ENCODE measurements at places on chromosomes 1 and 21.

- DNase-seq, result no peak
Observed at GRCh38 chr1:19622204-19622603, 21.9 kb upstream of the NBL1 start.

- DNase-seq, result no peak
Observed at GRCh38 chr1:182003025-182003725, 58.3 kb downstream of the ZNF648 start.

DNA sequence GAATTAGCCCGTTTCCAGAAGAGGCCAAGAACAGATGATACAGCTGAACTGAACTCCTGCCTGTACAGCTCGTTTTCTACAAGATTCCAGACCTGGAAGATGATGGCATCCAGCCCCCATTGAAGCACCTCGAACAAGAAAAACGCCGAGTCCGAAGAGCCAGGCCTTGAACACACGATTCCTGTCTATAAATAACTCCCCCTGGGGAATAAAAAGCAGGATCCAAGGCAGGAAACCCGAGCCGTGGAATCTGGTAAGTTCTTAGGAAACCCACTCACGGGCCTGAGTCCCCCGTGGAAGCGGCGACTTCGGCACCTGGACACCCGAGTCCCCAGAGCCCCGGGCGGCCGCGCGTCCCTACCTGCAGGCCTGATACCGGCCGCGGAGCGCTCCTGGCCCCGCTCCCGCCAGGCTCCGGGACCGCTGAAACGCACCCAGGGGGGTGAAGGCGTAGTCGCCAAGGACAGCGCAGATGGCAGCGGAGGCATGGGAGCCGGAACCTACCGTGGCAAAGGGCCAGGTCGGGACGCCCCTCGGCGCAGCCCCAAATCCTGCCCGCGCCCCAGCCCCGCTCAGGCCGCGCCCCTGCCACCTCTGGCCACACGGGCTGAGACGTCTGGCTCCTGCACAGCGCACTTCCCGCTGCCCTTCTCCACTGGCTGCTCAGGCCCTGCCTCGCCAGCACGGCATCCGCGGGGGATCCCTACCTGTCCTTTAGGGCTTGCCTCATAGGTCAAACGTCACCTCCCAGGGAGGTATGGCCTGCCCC lies 14.0 kb upstream of the HLCS start:
- DNase-seq, result no peak

DNA sequence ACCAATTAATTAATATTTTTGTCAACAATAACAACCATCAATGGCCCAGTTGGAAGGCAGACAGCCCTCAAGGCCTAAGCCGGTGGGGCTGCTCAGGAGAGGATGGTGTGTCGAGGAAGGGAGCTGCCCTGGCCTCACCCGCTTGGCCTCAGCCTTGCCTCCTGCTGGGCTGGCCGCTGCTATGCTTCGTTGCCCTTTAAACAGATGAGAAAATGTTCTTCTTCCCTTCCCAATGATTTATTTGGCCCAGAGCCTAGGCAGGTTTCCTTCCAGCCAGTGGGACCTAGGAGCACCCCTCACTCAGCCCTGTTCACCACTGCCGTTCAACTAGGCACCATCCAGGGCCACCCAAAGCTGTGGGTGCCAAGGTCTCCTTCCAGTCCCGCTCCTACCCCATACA lies 3.1 kb upstream of the ADGRB2 start:
- no peak for DNase-seq

GRCh38 chr21:34511181-34511580 lies 829 bp downstream of the KCNE1 start:
- no peak for DNase-seq

GRCh38 chr1:193083365-193084088 lies 21.7 kb downstream of the GLRX2 start:
- DNase-seq, result no peak

GRCh38 chr1:24111996-24112779 lies at the start of gene MYOM3:
TSS of gene MYOM3 (minus strand) at chr1:24112135. CDS start at chr1:24108636, 3,499 bp downstream.
- DNase-seq, result peak; percentile 46

DNA sequence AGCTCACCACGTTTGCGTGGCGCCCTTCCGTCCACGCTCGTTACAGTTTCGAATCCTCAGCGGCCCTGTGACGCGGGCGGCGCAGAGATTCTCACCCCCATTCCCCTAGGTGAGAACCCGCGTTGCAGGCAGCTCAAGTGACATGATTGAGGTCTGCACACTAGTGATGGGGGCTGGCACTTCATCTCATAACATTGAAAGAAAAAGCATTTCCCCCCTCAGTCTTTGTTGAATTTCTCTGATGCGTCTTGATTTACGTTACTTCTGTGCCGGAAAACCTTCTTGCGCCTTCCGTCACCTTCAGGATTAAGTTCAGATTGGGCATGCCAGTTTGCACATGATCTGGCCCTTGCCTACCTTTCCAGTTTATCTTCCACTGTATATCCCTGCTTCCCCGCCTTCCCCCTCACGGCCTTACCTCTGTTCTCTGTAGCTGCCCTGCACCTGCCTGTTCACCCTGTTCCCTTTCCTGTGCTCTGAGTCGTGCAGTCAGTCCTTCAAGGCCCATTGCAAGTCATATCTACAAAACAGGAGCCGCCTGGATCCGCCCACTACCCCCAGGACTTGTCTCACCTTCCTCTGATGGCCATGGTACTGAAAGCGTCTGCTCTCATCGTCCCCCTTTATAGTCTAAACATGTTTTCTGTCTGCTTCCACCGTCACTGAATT lies 1.1 kb downstream of the CTPS1 start:
- DNase-seq, result no peak

- no peak for DNase-seq
Observed at GRCh38 chr1:46810596-46810995, 11.8 kb downstream of the CYP4B1 start.

DNA sequence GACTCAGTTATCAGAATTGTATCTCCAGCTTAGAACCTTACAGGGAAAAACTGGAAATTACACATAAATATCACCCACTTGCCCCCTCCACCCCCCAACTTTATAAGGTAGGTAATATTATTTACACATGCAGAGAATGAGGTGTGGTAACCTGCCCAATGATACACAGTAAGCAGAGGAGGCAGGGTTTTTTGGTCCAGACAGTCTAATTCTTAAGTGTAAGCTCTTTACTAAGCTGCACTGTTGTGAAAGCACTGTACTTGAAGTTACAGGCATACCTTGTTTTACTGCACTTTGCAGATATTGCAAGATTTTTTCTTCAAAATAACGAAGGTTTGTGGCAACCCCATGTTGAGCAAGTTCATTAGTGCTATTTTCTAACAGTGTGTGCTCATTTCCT lies 24.8 kb upstream of the MYOCOS start:
- DNase-seq, result no peak

GRCh38 chr1:227043755-227044154 lies 103.7 kb downstream of the COQ8A start:
- no peak for DNase-seq

- no peak for DNase-seq
Observed at GRCh38 chr1:113983826-113984225, 4.6 kb downstream of the OLFML3 start.

DNA sequence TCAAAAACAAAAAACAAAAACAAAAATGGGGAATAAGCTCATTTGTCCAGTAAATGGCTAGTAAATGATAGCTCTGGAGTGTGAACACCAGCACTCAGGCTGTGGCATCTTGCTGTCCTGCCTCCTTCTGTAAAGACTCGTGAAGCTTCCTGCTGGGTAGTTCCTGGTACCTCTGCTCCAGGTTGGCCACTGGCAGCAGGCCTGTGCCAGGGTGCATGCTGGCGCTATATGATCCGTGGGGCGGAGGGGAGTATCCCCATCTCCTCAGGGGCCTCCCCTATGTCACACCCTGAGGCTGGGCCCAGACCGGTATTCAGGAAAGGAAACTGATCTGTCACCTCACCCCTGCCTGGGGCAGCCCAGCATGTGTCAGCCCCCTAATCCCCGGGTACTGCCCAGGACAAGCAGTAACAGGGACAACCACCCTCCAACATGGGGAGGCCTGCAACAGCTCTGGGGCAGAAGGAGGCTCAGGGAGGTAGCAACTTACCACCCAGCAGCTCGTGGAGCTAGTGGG lies 14.1 kb downstream of the ALPL start:
- no peak for DNase-seq

DNA sequence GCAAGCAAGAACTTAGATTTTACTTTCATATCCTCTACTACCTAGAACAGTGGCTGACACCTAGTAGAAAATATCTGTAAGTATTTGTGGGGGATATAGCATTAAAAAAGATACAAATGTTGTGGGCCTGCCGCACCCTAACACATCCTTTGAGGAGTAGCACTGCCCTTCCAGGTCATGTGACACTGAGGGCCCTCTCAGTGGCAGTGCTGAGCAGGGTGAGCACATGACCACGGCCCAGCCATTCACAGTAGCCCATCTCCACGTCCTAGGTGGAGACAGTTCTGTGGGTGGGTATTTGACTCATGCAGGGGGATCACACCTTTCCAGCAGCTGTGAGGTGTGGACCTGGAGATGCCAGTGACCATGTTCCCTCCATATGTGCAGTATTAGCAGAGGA lies 108.9 kb downstream of the OMA1 start:
- no peak for DNase-seq

- DNase-seq, result peak; percentile 75
Observed at GRCh38 chr1:114756949-114757454, 782 bp downstream of the CSDE1 start.

- peak; percentile 75 for DNase-seq
Observed at GRCh38 chr1:23930861-23931490, 17.8 kb upstream of the CNR2 start.

GRCh38 chr1:239951511-239952140 lies 140.1 kb upstream of the FMN2 start:
- no peak for DNase-seq

DNA sequence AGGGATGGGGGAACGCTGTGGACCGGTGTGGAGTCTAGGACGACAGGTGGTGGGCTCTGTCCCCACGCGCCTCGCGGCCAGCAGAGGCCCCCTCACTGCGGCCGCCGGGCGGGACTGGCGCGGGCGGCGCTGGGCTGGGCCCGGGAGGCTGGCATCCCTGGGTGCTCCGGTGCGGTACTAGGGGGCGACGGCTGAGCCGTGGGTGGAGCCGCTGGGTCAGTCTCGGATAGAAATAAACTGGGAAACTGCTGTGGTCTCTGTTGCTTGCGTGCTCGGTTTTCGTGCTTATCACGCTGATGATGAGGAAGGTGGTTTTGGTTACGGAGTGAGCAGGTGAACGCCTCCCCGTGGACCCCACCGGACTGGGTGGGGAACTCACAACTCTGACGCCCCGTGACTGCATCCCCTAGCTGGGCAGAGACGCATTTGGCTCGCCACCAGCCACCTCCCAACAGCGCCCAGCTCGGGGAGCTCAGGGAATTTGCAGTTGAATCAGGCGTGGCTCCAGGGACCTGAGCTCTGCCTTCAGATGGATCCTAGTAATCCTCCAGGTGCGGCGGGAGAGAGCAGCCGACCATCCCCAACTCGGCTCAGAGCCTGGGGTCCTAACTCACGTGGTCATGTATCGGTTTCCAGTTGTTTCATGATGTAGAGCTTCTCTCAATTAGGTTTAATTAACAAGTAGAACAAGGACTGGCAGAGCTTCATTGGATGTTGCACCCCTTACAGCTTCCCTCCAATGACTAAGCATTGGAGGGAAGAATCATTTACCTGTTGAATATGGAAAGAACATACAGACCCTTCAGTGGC lies 32.1 kb downstream of the HSD17B7 start:
- no peak for DNase-seq

DNA sequence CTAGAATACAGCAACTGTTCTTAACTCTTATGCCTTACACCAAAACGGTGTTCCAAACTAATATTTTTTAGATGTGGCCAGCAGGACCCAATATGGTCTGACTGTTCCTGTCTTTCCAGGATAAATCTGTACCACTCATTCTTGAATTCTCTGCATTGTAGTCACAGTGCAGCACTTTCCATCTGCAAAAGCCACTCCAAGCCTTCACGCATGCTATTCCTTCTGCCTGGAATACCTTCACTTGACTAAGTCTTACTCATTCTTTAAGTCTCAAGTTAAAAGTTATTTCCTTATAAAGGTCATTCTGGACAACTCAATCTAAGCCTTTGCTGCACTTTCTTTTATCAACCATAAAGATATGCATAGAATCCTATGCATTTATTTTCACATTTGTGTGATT lies 1194.5 kb downstream of the PLA2G4A start:
- no peak for DNase-seq

DNA sequence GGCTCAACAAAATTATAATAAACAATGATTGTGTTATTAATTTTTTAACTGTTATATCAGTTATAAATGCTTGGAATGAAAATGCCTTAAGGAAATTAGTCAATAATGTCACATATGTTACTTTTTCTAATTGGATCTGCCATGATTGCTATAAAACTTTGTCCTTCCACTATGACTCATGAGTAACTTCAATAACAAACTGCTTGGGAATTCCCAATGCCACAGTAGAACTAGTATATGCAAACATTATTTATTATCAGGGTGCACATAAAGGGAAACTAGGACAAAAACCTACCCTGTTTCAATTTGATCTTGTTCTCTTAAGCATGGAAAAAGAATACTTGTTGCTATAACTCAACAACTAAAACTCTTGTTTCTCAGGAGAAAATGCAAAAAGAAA lies 59.1 kb upstream of the PDC start:
- no peak for DNase-seq

GRCh38 chr1:44621841-44622286 lies 52.4 kb downstream of the TMEM53 start:
- DNase-seq, result no peak

GRCh38 chr1:156463874-156464273 lies 36.7 kb downstream of the MEF2D start:
- DNase-seq, result peak; percentile 79

GRCh38 chr1:29412591-29412990 lies 176.3 kb downstream of the PTPRU start:
- no peak for DNase-seq

DNA sequence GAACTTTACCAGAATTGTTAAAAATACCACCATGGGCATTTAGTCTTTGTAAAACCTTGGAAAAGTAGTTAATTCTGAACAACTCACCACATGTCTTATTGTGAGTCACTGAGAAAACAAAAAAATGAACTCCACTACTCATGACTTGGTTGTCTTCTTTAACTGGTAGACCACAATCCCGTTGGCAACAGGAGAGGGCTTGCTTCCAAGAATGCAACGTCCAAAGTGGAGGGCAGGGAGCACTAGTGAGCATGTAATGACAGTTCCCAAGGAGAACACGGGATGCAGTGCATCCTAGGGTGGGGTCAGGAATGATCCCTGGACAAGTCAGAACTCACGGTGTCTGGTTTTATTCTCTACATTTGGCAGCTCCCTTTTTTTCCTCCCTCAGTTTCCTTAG lies 15.2 kb upstream of the HMCN1 start:
- peak; percentile 70 for DNase-seq

DNA sequence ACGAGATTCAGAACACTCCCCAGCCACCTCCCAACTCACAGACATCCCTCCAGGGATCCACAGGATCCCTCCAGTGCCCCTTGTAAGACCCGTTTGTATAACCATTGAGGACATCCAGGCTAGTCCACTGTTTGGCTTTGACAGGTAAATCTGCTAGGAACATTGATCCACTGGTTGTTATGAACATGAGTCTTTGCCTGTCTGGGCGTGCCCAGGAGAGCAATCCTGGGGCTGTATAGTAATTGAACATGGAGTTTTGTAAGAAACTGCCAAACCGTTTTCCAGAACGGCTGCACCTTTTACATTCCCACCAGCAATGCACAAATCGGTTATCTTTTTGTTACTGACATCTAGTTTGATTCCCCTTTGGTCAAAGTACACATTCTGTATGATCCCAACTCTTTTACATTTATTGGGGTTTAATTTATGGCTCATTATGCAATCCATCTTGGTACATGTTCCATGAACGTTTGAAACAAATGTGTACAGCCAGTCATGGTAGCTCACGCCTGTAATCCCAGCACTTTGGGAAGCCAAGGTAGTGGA lies 88.7 kb downstream of the WDR4 start:
- no peak for DNase-seq
